ENCODE measurements at places on chromosomes 1 and 21. TPM values are rescaled to one million over a fixed set of nuclear protein-coding genes. Genes with fewer than 3 reads are reported as not detected.

MYBPHL gene
- not detected for total RNA-seq

ESPN gene
- total RNA-seq, result 0.99 TPM

DNA sequence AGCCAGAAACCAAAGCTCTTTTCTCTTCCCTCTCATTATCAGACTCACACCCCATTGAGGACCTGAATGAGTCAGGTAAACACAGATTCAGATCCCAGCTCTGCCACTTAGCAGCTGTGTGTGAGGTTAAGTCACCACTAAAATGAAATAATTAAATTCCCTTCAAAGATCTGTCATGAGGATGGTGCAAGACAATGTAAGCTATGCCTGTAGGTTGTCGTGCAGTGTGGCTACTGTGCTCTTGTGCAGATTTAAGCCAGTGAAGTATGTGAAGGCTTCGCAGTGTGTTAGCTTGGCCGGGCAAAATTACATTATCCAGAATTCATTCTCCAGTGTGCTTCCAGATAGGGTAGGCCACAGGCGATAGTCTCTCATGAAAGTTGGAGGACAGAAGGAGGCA, 13.6 kb downstream of the UBL4B start:
- DNase-seq, result no peak

DNA sequence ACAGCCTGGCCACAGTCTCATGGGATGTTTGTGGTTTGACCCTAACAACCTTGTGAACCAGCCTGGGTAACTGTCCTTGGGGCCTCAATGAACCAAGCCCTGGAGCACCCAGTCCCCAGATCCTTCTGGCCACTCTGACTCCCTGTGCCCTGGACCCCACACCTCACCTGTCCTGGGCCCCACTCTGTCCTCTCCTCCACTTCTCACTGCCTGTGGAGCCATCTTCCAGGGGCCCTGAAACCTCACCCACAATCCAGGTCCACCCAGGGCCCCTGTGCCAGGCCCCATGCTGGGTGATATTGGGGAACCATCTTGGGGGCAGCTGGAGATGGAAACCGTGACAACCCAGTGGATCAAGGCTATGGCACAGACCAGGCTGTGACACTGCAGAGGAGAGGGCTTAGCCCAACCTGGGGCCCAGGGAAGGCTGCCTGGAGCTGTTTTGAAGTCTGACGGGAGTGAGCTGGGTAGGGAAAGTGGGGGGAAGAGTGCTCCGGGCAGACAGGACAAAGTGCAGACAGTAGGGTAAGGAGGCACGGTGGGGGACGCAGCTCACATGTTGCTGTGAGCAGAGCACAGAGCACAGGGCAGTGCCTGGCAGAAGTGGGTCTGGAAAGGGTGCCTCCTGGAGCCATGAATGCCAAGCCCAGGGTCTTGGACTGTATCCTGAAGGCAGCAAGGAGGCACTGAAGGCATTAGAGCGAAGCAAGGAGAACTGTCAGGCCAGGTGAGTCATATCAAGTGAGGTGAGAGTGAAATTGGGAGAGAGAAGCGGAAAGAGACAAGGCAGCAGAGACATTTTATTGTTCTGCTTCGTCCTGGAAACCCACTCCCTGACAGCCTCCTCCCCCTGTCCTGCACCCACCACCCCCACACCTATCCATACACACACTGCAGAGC, 12.1 kb upstream of the LRP8 start:
- DNase-seq, result no peak

- no peak for DNase-seq
These were observed 27.6 kb upstream of the HUNK start for GRCh38 chr21:31845151-31845729.

DNA sequence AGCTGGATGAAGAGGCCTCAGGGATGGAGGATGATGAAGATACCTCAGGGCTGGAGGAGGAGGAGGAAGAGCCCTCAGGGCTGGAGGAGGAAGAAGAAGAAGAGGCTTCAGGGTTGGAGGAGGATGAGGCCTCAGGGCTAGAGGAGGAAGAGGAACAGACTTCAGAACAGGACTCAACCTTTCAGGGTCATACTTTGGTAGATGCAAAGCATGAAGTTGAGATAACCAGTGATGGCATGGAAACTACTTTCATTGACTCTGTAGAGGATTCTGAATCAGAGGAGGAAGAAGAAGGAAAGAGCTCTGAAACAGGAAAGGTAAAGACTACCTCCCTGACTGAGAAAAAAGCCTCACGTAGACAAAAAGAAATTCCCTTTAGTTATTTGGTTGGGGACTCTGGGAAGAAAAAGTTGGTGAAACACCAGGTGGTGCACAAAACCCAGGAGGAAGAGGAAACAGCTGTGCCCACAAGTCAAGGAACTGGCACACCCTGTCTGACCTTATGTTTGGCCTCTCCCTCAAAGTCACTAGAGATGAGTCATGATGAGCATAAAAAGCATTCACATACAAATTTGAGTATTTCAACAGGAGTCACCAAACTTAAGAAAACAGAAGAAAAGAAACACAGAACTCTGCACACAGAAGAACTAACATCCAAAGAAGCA, 15.4 kb downstream of the L1TD1 start:
- DNase-seq, result no peak

GRCh38 chr1:90204023-90204590, 209.2 kb downstream of the ZNF326 start:
- no peak for DNase-seq

- no peak for DNase-seq
These were observed 1.3 kb downstream of the TRIM67 start for GRCh38 chr1:231162970-231163829.

- no peak for DNase-seq
These were observed 55.2 kb downstream of the TOMM20 start for GRCh38 chr1:235073331-235073967.

GRCh38 chr1:54987919-54988705, 7.7 kb downstream of the TMEM61 start:
- no peak for DNase-seq

DNA sequence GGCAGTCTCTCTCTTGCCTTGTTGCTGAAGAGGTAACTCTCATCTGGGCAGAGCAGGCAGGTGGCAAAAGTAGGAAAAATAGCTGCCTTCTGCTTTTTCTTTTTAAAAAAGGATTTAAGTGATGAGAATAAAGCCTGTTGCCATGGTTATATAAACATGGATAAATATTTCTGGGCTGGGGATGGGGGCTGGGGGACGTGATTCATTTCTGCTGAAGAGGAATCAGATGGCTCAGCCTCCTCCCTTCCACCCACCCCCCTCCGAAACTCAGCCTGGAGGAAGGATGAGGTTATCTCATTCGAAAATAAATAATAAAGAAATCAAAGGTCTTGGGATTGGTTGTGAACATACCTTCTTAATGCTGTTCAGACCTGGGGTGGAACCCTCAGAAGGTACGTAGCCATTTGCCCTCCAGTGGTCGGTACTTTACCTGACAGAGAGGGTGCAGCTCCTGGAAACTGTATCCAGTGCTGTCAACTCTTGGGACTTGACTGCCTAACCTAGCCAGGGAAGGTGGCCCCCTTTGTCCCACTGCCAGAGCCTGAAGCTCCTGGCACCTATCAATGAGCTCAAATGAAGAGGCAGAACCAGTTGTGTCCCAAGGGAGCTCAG, 3.8 kb upstream of the INKA2 start:
- DNase-seq, result no peak

DNA sequence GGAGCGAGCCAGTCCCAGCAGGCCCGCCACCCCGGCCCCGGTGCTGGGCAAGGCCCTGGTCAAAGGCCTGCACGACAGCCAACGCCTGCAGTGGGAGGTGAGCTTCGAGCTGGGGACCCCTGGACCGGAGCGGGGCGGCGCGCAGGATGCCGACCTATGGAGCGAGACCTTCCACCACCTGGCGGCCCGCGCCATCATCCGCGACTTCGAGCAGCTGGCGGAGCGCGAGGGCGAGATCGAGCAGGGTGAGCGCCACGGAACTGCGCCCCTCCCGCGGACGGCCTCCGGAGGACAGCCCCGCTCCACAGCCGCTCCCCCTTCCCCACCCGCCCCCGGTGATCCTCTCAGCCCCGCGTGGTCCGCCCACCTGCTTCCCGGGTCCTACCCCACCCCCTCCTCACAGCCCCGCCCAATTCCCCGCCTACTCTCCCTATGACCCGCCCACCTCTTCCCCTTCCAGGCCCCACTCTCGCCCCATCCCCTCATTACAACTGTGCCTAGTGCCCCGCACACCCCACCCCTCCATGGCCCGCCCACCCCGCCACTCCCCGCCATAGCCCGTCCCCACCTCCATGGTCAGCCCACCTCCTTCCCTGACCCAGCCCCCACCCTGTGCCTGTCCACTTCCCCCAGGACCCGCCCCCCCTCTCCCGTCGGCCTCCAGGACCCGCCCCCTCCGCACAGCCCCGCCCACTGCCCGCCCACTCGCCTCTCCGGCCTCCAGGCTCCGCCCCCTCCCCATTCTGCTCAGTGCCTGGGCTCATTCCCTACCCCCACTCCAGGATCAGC, 52.7 kb downstream of the VWA5B1 start:
- DNase-seq, result peak; percentile 41

All from activated CD8-positive, alpha-beta T cell treated with anti-CD3 and anti-CD28 coated beads for 36 hours (primary cell).